Fibroblast of the conjunctiva (primary cell): ENCODE measurements at places on chromosomes 11 and 22.

GRCh38 chr11:122307476-122308035 lies 191.5 kb upstream of the BLID start:
- no peak for DNase-seq

GRCh38 chr11:114259551-114259983 lies 36.6 kb upstream of the NNMT start:
- no peak for DNase-seq

DNA sequence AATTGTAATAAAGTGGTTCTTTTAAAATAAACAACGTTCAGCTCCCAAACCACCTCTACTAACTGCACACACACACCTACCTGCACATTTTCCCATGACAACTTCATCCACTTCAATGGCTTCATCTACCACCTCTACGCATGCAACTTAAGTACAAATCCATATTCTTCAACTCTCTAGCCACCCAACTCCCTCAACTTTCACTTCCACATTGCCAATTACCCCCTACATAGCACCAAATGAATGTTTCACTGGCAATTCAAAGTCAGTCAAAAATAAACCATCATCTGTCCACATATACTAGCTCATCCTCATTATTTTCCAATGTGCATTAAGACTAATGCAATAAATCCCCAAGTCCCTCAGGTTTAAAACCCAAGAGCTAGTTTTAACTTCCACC lies 50.7 kb upstream of the ARHGAP32 start:
- DNase-seq, result no peak

DNA sequence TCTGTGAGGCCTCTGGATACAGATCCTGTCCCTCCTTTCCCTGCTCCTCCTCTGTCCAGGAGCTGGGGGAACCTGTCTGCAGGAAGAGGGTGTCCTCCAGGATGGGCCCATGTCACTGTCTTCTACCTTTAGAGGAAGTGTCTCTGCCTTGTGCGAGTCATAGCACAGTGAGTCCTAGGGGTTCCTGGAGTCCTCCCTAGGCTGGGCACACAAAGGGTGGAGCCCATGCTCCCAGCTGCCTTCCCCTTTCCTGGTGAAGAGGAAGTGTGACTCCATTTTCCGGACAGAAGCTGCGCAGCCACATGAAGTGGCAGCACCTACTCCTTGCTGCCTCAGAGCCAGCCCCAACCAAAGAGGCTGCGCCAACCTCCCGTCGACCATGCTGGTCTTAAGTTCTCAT lies 112.2 kb downstream of the CTTN start:
- DNase-seq, result no peak

DNA sequence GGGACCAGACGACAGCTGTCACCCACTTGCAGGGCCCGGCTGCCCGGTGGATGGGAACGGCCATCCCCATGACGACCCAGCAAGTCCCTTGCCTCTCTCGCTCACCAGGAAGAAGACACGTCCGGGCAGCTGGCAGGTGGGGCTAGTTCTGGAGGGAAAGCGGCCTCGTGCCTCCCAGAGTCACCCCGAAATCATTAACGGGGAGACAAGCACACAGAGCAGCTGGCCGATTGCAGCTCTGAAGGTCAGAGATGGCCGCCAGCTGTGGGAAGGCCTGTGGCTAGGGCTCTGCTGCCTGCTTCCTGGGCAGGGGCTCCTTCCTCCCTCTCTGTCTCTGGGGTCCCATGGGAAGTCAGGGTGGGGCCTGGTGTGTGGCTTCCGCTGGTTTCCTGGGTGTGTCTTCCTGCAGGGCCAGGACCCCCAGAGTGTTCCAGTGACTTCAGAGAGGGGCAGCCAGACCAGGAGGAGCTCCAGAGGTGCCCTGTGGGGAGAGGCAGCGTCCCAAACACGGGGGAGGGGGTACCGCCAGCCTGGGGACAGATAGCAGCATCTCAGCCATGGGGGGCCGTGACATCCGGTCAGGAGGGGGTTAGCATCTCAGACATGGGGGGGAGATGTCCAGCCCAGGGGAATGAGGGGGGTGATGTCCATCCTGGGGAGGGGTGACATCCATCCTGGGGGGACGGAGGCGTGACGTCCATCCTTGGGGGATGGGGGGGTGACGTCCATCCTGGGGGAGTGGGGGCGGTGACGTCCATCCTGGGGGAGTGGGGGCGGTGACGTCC lies 114.9 kb downstream of the KCNQ1 start:
- DNase-seq, result no peak

DNA sequence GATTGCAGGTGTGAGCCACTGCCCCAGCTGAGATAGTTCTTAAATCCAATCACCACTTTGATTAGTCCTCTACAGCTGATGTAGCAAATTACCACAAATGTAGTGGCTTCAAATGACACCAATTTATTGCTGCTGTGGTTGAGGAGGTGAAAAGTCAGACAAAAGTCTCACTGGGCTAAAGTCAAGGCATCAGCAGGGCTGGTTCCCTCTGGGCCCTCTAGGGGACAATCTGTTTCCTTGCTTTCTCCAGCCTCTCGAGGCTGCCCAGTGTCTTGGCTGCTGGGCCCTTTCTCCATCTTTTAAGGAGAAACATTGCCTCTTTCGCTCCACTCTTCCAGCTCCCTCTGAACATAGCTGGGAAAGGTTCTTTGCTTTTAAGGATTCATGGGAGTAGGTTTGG lies 50.5 kb upstream of the SHANK2 start:
- no peak for DNase-seq

- DNase-seq, result no peak
Measured at GRCh38 chr11:94521684-94522083, 9.4 kb downstream of the C11orf97 start.

DNA sequence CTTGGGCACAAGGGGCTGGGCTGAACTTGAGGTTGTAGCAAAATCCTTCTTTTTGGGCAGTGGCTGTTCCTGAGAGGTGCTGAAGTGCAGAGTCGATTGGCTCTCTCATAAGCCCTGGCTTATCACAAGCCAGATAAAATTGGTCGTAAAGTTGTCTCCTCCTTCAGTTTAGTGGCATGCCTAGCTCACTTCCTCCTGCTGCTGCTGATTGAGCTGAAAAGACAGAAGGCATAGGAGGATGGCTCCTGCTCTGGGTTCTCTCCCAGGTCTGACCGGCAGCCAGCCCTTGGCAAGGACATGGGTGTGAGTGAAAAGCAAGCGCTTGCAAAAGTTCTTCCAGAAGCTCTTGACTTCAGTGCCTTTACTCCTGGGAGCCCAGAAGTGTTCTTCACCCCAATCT lies 83.9 kb downstream of the LDLRAD3 start:
- no peak for DNase-seq
